Myocyte (in vitro differentiated cells): ENCODE measurements at places on chromosomes 6 and 20.

- DNase-seq, result no peak
These were observed 14.3 kb downstream of the TTPAL start for GRCh38 chr20:44489931-44490330.

DNA sequence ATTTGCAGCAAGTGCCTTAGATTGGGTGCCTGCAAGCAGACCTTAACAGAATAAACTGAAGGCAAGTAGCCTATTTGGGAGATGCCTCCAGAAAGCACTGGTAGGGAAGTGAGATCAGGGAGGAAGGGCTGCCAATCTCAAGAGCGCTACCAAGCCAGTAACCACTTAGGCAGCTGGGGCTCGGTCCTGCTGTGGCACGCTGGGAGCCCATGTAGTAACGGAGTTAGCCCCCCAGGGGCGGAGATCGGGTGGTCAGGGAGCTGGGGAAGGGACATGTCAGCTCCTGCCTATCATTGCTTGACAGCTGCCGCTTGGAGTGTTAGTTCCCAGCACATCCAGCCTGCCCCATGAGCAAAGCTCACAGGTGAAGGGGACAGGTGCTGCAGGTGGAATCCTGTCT lies 127.0 kb downstream of the CEBPB start:
- DNase-seq, result no peak

DNA sequence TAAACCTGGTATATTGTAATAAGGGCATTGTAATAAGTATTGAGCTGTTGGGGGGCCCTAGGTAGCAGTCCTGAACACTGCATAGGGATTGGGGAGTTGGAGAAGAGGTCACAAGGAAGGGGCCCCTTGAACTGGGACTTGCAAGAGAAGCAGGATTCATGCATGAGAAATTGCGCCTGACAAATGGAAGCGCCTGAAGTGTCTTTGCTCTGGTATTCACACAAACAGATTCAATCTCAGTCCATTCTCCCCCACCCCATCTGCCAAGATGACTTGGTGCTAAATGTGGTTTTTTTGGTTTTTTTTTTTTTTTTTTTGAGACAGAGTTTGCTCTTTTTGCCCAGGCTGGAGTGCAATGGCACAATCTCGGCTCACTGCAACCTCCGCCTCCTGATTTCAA lies 87.1 kb downstream of the CAP2 start:
- no peak for DNase-seq

GRCh38 chr20:51174536-51174935 lies 151.6 kb upstream of the KCNG1 start:
- DNase-seq, result no peak

- DNase-seq, result peak; percentile 35
These were observed 381.9 kb upstream of the ARID1B start for GRCh38 chr6:156395276-156395675.

DNA sequence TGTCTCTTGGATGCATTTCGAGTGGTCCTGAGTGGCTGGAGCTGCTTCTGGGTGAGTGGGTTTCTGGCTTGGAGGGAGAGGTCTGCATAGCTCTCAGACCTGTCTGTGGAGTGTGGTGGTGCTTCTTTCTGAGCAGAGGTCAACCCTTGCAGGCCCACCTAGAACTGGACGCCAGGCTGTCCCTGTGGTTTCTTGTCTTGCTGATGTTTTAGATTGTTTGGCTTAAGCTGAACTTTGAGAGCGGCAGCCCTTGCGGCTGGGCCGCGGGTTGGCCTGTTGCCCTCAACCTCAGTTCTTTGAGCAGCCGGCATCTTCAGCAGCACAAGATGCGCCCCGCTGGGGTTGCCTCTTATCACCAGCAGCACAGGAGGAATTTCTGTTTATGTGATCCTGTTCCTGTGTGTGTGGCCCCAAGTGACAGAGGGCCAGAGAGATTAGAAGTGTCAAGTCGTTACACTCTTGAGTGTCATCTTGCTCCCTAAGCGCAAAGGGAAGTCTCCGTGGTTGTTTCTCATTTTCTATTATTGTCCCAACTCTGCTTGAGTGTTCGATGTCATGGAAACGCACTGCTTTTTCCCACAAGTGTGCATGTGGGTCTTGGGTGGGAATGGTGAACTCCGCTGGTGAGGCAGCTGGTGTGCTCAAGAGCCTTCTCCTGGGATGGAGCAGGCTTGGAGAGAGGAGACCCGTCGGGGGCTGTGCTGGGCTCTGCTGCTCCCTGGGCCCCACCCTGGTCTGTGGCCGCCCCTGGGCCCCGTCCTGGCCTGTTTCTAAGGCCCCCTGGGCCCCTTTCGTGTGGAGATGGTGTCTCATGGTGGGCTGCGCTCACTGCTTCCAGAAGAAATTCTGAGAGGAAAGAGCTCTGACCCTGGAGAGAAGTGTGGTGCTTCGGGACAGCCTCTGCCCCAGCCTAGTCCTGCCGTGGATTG lies 20.1 kb upstream of the SLC22A1 start:
- DNase-seq, result no peak

DNA sequence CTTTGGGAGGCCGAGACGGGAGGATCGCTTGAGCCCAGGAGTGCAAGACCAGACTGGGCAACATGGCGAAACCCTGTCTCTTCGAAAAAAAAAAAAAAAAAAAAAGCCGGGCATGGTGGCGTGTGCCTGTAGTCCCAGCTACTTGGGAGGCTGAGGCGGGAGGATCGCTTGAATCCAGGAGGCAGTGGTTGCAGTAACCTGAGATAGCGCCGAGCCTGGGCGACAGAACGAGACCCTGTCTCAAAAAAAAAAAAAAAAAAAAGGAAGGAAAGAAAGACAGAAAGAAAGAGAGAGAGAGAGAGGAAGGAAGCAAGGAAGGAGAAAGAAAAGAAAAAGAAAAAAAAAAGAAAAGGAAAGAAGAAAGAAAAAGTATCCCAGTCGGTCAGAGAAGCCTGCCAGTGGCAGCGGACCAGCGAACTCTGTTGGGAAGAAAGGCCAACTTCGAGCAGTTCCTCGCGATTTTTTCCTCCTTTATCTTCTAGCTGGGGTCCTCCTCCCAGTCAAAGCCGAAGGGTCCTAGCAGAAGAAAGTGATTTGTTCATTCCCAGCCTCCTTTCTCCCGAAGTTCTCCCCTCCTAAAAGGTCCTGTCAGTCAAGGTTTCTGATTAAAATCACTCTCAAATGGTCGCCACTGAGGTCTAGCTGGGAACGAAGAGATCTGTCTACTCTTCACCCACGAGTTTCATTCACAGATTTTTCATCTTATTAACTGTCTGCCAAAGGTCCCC lies 2.4 kb upstream of the SYCP2L start:
- DNase-seq, result no peak

DNA sequence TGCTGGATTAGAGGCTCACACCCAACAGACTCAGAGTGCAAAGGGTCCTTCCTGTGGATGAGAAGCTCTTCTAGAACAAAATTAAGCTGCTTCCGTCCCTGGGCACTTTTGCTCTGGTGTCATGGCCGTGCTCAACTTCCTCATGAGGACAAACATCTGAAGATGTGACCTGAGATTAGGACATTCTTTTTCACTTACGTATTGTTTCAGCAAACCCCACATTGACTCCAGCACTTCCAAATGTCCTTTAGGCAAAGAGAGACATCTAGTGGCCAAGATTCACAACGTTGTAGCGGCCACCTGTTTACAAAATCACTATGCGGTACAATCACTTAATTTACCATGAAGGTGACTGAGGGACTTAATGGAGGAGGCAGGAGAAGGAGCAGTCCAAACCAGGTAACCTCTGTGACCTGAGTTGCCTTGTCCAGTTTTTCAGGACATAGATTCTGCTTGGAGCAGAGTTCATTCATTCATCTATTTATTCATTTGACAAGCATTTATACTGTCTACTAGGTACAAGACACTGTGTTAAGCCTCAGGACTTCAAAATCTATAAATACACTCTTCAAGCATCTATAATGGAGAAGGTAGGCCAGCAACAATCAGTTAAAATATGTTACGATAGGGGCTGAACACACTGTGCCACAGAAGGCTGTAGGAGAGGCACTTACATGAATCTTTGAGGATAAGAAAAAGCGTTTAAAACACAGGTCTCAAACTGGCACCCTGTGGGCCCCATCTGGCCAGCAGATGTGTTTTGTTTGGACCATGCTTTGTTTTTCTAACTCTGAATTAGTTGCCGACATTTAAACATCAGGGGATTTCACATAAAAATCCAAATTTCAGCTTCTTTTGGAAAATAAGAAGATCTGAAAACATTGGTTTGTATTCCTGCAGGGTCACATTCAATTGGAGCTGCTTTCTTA lies 5.6 kb upstream of the ADGRF1 start:
- peak; percentile 81 for DNase-seq

- peak; percentile 45 for DNase-seq
These were observed 155.8 kb downstream of the MBOAT1 start for GRCh38 chr6:20056350-20056992.

- DNase-seq, result peak; percentile 58
These were observed 122.3 kb downstream of the QKI start for GRCh38 chr6:163536770-163537169.

- peak; percentile 50 for DNase-seq
These were observed 246.5 kb downstream of the HAO1 start for GRCh38 chr20:7693761-7694160.

GRCh38 chr20:278607-279571 lies 11.7 kb downstream of the C20orf96 start:
- no peak for DNase-seq

- DNase-seq, result no peak
These were observed 280 bp downstream of the SPATA2 start for GRCh38 chr20:49915118-49915379.

DNA sequence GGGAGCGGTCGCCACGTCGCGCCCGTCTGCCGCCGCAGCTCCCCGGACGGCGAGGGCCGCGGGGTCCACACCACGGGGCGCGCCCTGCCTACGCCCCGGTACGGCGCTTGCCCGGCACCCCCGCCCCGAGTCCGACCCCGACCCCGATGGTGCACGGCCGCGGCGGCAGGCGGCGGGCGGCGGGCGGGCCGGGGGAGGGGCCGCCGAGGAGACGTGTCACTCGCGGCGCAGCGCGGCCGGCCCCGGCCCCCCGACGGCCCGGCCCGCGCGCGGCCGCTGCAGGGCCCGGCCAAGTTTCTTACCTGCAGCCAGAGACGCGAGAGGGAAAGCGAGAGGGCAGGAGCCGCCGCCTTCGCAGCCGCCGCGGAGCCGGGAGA lies 328 bp downstream of the RRBP1 start:
- no peak for DNase-seq

DNA sequence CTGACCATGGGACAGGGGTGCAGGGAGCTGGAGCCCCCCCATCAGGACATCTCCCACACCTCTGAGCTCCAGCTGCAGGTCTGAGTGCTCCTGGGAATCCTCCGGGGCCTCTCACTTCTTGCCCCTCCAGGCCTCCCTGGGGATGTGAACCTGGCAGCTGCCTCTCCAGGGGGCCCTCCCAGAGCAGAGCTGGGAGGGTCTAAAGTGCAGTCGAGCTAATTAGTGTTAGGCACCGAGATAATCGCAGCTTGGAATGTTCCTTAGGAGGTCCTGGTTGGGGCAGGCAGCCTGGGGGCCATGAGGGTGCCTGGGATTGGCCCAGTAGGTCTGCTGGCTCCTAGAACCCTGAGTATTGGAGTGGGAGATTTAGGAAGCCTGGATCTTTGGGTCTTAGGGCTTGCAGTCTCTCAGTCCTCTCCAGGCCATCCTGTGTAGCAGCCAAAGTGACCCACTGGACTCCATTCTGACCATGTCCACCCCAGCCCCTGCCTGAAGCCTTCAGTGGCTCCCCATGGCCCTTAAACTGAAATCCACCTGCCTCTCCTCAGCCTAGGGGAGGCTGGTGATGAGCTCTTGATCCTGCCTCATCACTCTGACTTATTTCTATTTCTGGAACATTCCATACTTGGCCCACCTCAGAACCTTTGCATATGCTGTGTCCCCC lies 26.0 kb downstream of the CEBPB start:
- DNase-seq, result no peak

DNA sequence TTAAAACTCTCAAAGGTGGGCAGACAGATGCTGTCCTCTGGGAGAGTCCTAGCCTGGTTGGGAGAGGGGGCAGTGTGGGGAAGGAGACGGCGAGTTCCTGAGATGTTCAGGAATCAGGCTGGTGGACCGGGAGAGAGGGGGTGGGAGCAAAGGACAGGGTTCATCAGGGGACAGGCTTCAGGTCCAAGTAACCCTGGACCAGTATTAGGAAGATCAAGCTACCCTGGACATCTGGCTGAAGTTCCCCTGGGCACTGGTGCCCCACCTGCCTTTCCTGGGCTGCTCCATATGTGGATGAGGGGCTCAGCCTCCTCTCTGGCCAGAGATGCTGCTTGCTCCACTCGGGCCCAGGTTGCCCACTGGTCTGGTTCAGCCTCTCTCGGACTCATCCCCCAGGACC lies 1.1 kb upstream of the IP6K3 start:
- no peak for DNase-seq

GRCh38 chr6:109804020-109804419 lies 112.9 kb downstream of the FIG4 start:
- DNase-seq, result no peak

DNA sequence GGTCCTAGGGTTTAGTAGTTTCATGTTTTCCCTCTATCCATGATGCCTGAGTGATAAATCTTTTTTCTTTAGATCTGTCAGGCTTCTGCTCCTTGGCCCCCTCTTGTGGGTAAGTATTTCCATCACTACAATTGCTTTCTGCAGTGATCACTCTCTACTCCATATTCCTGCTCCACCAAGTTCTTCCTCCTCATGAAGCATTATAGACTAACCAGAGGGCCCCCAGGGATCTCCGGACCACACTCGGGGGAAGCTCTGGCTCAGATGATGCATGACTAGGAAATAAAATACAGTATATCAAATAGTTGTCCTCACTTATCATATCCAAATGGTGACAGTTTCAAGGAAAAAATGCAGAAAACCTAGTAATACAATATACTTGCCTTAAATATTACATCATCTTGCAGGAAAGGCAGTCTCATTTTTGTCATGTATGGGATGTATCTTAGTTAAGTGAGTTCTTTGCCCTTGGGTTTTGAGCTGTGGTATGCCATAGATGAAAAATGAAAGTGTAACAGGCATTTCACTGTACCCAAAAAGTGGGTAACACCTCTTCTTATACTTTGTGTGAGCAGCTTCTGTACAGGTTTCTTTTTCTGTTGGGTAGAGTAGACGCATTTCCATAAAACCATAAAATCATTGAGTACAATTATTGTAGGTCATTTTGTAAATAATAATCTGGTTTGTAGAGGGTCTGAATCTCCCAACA lies 200.9 kb upstream of the EYA4 start:
- peak; percentile 48 for DNase-seq

DNA sequence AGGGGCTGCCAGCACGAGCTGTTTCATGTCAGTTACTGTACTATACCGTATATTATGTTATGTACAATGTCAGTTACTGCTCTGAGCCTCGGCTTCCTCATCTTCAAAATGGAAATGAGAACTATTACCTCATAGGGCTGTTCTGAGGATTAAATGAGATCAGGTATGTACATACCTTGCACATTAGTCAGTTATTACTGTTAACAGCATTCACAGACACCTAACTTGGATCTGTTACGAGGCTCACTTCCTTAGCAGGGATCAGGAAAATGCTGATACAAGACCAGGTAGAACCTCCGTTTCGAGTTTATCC lies 69.7 kb upstream of the TBC1D7 start:
- no peak for DNase-seq

DNA sequence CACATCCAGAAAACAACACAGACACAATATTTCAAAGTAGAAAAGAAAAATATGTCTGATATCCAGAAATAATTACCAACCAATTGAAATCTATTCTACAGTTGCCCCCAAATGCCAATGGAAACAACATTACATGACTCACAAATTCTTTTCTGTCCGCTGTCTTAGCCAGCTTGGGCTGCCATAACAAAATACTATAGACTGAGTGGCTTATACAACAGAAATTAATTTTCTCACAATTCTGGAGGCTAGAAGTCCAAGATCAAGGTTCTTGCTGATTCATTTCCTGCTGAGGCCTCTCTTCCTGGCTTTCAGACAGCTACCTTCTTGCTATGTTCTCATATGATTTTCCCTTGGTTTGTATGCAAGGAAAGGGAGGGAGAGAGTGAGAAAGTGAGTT lies 698.1 kb downstream of the DHX35 start:
- DNase-seq, result no peak
